WERI-Rb-1 (cell line): ENCODE measurements at places on chromosomes 16 and 17.

GRCh38 chr17:45160447-45161287 lies 1.0 kb upstream of the HEXIM2 start:
- DNase-seq: peak; percentile 92

DNA sequence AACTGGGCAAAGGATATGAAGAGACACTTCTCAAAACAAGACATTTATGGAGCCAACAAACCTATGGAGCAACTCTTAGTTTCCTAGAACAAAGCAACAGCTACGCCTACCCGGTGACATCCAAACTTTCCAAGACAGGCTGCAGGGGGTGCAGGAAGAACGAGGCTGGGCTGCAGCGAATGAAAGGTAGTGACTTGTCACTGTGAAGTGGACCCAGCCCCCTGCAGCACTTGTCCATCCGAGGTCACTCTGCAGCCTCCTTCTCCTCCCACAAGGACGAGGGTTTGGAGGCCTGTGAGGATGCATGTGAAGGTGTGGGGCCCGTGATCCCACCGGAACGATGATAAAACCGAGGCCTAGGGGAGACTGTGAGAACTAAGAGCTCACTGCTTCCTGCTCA lies 192.6 kb upstream of the RPL38 start:
- DNase-seq: peak; percentile 71

DNA sequence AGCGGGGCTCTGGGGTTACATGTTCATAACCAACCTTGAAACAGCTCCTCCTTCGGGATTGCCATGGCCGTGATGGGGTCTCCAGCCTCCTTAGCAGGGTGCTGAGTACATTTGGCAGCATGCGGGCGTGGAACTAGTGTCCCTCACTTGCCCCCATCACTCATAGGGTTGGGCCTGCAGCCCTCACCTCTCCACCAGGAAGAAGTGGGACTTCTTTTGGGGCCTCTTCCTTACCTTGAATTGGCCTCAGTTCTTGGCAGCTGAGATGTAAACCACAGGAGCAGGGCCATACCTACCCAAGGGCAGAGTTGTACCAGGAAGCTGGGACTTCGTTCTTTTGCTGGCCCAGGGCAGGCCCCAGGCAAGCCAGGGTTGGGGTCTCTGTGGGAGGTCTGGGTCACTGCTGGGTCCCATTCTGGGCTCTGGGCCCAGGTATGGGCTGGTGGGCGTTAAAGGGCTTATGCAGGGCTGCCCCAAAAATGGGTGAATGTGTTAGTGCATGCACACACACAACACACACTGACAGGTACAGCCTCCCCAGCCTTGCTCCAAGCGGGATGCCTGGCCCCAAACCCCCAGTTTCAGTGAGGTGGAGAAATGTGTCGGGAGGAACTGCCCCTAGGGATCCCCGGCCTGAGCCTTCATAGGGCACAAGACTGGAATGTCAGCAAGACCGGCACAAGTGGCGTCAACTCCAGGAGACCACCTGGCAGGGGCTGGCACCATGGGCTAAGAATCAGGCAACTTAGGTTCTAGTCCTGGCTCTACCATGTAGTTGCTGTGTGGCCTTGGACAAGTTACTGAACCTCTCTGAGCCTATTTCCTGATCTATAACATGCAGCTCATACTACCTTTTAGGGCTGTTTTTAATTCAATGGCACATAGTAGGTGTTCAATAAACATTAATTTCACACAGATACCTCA lies 3.9 kb upstream of the KRT15 start:
- no peak for DNase-seq

- DNase-seq: peak; percentile 46
These were observed 637 bp downstream of the DHRS11 start for GRCh38 chr17:36592316-36592715.

GRCh38 chr16:48535831-48536613 lies 74.0 kb downstream of the N4BP1 start:
- DNase-seq: peak; percentile 64

DNA sequence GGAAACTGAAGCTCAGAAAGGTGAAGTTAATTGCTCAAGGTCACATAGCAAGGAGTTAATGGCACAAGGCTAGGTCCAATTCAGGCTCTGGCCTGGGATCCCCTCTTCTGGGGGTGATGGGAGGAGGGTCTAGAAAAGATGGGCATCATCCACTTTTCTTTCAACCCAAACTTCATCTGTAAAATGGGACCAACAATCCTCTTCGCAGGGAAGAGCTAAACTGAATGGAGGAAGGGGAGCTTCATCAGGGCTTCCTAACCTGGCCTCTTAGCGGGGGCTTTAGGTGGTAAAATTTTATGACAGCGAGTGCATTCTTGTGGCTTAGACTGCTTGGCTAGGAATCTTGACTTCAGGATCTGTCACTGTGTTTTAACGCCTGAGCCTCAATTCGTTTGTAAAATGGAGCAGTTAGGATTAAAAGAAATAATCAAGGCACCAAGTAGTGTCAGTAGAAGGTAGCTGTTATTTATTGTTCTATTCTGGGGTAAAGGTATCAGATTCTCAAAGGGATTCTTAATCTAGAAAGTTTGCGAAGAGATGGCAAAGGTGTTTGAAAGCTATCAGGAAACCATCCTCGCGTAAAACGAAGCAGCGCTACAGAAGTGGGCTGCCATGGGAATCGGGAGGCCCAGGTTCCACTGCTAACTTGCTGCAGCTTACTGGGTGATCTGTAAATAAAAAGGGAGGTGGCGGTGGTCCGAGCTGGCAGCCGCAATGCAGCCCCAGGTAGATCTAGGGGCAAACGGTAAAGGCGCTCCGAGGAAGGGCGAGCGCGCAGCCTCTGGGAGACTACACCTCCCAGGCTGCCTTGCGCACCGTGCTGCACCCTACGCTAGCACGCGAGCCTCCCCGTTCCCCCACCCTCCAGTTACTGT lies 1.5 kb upstream of the SRCAP start:
- no peak for DNase-seq

GRCh38 chr16:63785170-63785569 lies 1336.7 kb downstream of the CDH11 start:
- DNase-seq: no peak

- peak; percentile 64 for DNase-seq
These were observed 406.6 kb upstream of the EEF2KMT start for GRCh38 chr16:5504064-5504781.

GRCh38 chr17:33261820-33262219 lies 31.3 kb downstream of the ASIC2 start:
- DNase-seq: no peak

DNA sequence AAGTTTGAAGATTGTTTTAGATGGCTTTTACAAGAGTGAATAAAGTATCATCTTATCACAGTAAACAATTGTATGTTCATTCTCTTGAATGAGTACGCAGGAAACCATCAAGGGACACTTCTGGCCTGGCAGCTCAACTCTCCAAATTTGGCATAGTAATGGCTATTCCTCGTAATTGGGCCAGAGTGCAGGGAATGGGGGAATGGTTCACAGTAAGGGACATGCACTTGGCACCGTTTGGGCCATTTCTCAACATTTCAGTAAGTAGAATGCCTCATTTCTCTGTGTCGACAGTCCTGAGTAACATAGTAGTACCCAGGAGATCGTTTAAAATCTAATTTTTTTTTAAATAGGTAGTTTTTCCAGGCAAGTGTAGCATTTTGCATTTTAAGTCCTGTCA lies 309.6 kb downstream of the KCNJ2 start:
- DNase-seq: no peak

- no peak for DNase-seq
These were observed 5.9 kb downstream of the ZNF205 start for GRCh38 chr16:3118204-3118790.

- DNase-seq: no peak
These were observed 67.8 kb downstream of the C16orf78 start for GRCh38 chr16:49441366-49441780.

GRCh38 chr16:86994651-86995171 lies 322.5 kb downstream of the C16orf95 start:
- DNase-seq: peak; percentile 39
